ENCODE measurements at places on chromosomes 13 and 19.
A peak's percentile ranks its signal among the peaks of the same experiment; 100 is the strongest.

DNA sequence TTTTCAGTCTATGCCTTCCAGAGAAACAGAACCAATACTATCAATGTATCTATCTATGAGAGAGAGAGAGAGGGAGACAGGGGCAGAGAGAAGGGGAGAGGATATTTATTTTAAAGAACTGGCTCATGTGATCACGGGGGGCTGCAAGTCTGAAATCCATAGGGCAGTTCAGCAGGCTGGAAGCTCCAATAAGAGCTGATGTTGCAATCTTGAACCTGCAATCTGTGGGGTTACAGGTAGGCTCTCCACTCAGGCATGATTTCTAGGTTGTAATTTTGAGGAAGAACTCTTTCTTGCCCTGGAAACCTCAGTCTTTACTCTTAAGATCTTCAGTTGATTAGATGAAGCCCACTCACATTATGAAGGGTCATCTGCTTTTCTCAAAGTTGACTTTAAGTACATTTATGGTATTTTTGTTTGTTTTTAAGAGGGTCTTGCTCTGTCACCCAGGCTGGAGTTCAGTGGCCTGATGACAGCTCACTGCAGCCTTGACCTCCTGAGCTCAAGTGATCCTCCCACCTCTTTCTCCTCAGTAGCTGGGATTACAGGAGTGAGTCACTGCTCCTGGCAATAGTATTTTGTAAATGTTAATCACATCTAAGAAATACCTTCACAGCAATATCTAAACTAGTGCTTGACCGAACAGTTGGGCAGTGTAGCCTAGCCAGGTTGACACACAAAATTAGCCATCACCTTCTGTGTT, 376.4 kb downstream of the FGF9 start:
- no peak for DNase-seq

- no peak for DNase-seq
Observed at GRCh38 chr19:5041168-5041912, 72.4 kb downstream of the KDM4B start.

GRCh38 chr13:21031594-21032275, 29.7 kb downstream of the LATS2 start:
- no peak for DNase-seq

GRCh38 chr13:76745261-76746200, 140.7 kb downstream of the KCTD12 start:
- no peak for DNase-seq

DNA sequence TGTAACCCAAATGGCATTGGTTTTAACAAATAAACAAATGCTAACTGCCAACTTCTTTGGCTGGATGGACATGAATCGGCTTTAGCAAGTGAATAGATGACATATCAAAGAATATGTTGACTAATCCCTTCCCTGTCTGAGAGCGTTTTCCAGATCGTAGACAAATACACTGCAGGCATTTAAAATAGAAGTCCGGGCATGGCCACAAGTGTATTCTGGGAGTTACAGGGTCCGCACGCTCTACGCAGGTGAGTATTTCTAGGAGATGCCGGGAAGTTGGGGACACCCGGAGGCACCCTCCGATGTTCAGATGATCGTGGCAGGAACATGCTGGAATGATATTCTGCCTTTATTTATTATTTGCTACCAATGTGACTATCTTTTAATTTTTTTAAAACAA, 53.2 kb upstream of the ZNF536 start:
- DNase-seq, result no peak

- DNase-seq, result no peak
Observed at GRCh38 chr13:43232144-43232872, 208.9 kb downstream of the DNAJC15 start.

DNA sequence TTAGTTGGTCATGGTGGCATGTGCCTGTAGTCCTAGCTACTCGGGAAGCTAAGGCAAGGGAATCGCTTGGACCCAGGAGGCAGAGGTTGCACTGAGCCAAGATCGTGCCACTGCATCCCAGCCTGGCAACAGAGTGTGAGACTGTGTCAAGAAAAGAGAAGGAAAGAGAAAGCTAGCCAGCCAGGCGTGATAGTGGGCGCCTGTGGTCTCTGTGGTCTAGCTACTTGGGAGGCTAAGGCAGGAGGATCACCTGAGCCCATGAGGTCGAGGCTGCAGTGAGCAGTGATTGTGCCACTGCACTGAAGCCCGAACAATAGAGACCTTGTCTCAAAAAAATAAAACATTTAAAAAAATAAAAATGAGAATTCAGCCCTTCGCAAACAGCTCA, 33.3 kb downstream of the TIMM13 start:
- no peak for DNase-seq

GRCh38 chr13:99434258-99434788, 66.9 kb upstream of the TM9SF2 start:
- DNase-seq, result no peak

DNA sequence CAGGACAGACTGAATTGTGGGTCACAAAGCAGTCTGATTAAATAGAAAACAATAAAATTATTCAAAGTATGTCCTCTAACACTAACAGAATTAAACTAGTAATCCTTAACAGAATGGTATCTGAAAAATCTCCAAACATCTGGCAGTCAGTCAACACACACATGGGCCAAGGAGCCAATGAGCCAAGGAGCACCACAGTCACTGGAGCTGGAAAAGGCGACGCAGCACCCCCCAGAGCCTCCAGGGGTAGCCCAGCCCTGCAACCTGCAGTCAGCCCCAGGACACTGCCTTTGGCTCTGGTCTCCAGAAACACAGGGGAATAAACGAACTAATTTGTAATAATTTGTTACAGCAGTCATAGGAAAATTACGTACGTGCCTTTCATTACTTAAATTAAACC, 12.3 kb downstream of the TUBGCP3 start:
- DNase-seq, result peak; percentile 47

- no peak for DNase-seq
Observed at GRCh38 chr13:19766591-19766990, 16.2 kb downstream of the PSPC1 start.

- DNase-seq, result peak; percentile 7
Observed at GRCh38 chr13:46100191-46100815, 4.5 kb downstream of the CPB2 start.

- peak; percentile 92 for DNase-seq
Observed at GRCh38 chr13:96053003-96053703, at the start of gene UGGT2. TSS of gene UGGT2 (minus strand) at chr13:96053401. CDS start at chr13:96053312, 89 bp downstream.

DNA sequence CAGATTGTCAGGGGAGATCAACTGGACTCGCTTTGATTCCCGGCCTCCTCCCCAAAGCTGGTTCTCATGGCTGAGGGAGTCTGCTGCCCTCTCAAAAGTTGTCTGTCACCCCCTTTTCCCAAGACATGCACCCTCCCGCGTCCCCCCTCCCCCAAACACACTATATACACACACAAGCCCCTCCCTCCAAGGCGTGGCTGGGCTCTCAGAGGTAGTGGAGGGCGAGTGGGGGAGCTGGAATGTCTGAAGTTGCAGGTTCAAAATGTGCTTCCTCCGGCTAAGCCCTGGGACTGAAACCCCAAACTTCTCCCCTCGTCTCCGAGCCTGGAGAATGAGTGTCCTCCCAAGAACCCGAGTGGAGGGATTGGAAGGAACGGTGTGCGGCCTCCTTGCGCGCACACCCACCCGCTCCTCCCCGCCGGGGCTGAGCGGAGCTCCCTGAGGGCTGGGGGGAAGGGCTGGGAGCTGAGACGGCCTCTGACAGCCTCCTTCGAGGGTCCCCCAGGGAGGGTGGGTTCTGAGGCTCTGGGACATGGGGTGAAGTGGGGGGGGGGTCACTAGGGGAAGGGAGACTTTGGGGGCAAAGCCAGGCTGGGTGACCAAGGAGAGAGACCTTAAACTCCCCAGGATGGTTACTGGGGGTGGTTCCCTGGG, 9.9 kb upstream of the MEIS3 start:
- no peak for DNase-seq

- no peak for DNase-seq
Observed at GRCh38 chr19:10639836-10640235, 14.3 kb upstream of the ILF3 start.

GRCh38 chr13:37769545-37769944, 100.0 kb downstream of the TRPC4 start:
- DNase-seq, result no peak

GRCh38 chr19:55418185-55418584, 10.6 kb upstream of the UBE2S start:
- peak; percentile 79 for DNase-seq

GRCh38 chr13:32989942-32990341, 26.3 kb upstream of the KL start:
- no peak for DNase-seq

- DNase-seq, result no peak
Observed at GRCh38 chr13:25686831-25687470, 315.2 kb downstream of the ATP8A2 start.

DNA sequence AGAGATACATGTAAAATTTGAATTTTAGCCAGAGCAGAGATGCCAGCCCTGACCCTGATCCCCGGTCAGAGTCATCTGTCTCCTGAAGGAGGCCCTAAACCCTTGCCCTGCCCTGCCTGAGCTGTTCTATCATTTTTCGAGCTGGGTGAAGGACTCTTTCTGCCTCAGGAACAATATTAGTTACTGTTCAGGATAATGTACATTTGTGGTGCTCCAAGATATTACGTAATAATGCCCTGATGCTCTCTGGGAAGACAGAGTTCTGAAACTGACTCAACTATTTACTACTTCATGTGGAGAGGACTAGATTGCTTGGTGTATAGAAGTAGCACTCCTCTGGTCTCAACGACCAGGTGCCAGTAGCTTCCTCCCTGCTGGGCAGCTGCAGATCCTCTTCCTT, 37.9 kb upstream of the UBL3 start:
- DNase-seq, result no peak

- no peak for DNase-seq
Observed at GRCh38 chr19:58056261-58056660, 2.8 kb upstream of the ZNF135 start.

GRCh38 chr13:98487522-98487921, 89.4 kb downstream of the STK24 start:
- no peak for DNase-seq

- DNase-seq, result no peak
Observed at GRCh38 chr13:113152984-113153809, 5.3 kb upstream of the PROZ start.

DNA sequence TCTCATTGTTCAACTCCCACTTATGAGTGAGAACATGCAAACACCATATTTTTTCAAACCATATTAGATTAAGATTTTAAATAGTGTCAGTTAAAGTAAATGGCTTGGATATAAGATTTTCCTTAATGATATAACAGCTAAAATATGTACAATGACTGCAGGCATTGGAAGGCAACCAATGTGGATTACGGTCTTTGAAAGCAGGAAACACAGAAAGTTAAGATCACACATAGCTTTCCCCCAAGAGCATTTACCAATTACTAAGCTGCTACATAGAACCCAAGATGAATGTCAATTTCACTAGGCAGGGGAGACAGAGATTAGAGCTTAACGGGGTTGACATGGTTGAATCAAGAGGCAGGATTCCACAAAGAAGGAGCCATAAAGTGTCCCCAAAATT, 173.2 kb upstream of the TRPC4 start:
- peak; percentile 65 for DNase-seq

- no peak for DNase-seq
Observed at GRCh38 chr13:29421118-29421517, 174.4 kb downstream of the SLC7A1 start.

GRCh38 chr13:113638806-113639205, 19.2 kb downstream of the ATP4B start:
- no peak for DNase-seq

DNA sequence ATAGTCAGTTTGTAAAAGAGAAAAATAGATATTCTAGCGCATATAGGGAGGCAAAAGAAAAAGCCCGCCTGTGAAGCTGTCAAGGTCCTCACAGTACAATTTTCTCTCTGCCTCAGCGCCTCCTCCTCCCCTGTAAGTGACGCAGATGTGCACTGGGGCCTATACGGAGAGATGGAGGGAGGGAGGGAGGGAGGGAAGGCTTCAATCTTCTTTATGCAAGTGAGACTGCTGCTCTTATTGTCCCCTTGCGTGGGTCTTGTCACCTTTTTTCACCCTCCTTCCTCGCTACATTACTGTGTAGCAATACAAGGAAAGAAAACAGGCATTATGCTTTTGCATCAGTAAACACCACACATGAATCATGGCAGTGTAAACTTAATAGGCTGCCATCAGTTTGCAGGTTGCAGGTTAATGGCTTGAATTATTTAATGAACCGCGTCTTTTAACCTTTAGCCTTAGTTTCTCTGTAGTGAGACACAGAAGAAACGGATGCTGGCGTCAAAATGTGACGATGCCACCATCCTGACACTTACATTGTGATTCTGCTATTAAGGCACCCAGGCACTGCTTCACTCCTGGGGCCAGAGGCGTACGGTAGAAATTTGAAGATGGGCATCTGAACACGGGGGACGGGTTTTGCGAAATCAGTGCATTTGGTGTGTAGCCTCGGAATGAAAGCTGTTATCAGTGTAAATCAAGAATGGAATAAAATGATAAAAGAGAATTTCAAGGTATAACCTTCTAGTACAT, at the start of gene KLHL1:
KLHL1 (minus strand) TSS at position 97 of the 750 bp plus-strand sequence. CDS start 753 bp downstream, outside the sequence.
- DNase-seq, result no peak

DNA sequence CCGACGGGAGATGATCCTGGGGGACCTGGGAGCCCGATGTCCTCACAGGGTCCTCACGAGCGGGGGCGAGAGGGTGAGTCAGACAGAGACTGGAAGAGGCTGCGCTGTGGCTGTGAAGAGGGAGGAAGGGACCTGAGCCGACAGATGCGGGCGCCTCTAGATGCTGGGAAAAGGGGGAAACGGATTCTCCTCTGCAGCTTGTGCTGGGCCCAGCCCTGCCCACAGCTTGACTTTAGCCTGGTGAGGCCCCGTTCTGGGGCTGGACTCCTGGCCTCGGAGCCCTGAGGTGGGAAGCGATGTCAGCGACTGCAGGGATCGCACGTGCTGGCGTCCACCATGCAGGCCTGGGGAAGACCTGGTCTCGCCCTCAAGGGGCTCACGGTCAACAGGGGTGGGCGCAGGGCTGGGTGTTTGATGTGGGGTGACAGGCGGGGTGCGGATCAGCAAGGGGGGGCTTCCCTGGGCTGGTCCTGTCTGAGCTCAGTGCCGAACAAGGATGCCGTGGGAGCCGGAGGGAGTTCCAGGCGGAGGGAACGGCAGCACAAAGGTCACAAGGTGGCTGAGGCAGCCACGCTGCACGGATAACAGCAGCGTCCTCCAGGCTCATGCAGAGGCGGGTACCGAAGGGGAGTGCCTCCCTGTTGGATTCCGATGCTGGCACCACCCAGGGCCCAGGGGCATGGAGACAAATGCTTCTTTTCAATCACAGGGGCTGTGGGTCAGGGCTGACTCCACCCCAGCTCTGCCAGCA, 31.8 kb downstream of the PIP5K1C start:
- DNase-seq, result peak; percentile 34

DNA sequence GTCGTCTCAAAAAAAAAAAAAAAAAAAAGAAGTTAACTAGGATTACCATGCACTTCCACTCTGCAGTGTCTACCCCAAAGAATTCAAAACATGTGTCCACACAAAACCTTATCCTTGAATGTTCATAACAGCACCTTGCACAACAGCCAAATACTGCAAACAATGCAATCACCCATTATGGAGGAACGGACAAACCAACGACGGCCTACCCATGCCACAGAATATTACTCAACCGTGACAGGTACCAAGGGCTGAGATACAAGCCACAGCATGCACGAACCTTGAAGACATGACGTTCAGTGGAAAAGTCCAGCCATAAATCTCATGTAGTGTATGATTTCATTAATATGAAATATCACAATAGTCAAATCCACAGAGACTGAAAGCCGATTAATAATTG, 3.0 kb upstream of the SHISA7 start:
- DNase-seq, result no peak

- DNase-seq, result no peak
Observed at GRCh38 chr19:15022752-15023151, 26.5 kb upstream of the CASP14 start.
